ENCODE measurements at places on chromosomes 1 and 21.

- DNase-seq: no peak
These were observed 545.2 kb downstream of the LTN1 start for GRCh38 chr21:28447462-28447861.

GRCh38 chr21:30434033-30434631, 4.1 kb downstream of the KRTAP13-4 start:
- DNase-seq: no peak

DNA sequence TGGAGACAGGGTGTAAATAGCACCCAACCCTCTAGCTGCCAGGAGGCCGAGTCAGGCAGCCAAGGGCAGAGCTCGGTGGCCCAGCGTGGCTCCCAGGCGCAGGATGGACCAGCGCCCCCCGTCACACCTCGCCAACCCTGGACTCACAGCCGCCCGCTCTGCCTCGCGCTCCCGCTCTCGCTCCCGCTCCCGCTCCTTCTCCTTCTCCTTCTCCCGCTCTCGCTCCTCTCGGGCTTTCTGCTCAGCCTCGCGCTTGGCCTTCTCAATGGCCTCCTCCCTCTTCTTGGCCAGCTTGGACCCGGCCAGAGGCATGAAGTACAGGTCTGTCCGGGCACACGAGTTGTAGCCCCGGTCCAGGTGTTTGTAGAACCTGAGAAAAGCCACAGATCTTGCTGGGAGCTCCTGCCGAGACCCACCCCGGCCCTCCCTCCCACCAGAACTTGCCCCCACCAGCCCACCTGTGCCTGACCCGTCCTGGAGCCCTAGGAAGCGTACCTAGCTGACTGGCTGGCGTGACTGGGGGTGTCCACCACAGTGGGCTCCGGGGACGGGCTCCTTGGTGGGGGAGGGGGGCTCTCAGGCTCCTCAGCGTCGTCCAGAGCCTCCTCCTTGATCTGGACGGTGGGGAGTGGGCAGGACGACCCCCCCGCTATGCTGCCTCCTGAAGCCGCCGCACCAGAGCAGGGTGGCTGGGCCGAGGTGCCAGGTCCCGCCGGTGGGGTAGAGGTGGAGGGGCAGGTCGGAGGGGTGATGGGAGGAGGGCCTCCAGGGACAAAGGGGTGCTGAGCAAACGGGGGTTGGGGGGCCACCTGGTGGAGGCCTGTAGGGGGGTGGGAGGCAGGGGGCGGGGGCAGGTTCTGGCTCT, 41.9 kb downstream of the SLC45A1 start:
- no peak for DNase-seq

- no peak for DNase-seq
These were observed 47.1 kb upstream of the ETS2 start for GRCh38 chr21:38758501-38759214.

DNA sequence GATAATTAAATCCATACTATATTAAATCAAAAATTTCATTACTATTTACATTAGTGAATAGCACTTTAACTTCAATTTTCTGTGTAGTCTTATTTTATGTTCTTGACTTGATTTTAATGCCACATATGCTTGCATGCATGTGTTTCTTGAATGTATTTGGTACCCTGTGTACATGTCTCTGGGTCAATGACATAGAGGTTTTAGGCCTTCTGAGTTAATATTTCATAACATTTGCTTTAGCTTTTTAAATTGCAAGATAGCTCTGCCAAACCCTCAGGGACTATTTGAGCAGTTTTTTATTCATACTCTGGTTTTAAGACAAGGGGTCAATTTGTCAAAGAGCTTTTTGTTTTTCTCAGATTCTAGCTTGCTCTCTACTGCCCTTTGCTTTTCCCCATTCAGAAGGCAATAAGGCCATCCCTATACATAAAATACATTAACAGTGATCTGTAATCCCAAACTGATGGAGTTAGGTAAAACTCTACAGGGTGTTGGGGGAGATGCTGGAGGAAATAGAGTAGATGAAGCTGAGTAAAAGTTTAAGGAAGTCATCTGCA, 5.0 kb downstream of the MLLT11 start:
- no peak for DNase-seq

DNA sequence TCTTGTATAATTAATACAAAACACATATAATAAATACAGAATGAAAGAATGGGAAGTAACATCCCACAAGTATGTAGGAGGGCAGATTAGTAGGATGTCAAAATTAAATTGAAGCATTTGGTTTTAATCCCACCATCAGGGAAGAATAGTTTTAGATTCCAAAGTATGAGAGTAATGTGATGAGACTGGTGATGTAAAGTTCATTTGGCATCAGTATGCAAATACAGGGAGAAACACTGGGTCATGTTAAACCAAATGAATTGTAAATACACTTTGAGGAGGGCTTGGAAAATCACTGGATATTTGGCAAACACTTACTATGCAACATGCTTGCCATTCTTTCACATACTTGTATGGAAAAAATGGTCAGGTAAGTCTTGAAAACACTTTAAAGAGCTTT, 358.8 kb downstream of the DPYD start:
- DNase-seq: no peak

- no peak for DNase-seq
These were observed 33.7 kb upstream of the IL6R start for GRCh38 chr1:154371436-154371835.

DNA sequence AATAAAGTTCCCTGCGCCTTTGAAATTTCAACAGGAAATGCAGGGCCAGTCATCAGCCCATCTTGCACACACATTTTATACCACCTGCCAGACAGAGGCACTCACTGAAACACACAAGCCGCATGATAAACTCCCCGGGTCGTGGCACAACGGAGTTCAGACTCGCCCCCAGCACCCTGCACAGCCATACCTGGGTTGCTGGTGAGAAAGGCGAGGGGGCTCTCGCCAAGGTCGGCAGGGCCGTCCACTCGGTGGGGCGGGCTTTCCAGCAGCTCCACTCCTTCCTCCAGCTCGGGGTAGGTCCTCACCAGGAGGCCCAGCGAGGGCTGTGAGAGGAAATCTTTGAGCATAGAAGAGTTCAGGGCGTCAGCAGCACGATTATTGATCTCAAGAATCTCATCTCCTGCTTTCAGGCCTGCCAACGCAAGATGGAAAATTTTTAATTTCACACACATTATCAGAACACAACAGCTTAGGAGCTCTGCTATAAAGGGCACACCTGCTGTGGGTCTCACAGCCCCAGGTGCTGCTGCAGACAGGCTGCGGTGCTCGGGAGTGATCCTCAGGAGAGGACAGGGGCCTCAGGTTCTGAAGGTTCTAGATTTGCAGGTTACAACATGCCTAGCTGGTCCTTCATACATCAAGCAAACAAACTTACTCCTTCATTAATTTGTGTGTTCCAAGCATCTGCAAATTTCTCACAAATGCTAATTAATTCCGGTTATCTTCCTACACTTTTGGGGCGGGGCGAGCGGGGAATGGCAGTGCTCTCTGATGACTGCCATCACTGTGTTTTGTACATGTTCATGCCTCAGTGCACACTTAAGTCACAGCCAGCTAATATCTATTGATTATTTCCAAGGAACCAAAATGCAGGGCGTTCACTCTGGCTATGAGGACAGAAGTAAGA, 144.2 kb upstream of the KRTAP19-8 start:
- no peak for DNase-seq

GRCh38 chr1:33930346-33931110, 66.6 kb downstream of the HMGB4 start:
- no peak for DNase-seq

GRCh38 chr1:78790174-78790573, 140.5 kb downstream of the IFI44 start:
- no peak for DNase-seq

GRCh38 chr21:29256126-29256910, 42.4 kb upstream of the BACH1 start:
- peak; percentile 67 for DNase-seq

DNA sequence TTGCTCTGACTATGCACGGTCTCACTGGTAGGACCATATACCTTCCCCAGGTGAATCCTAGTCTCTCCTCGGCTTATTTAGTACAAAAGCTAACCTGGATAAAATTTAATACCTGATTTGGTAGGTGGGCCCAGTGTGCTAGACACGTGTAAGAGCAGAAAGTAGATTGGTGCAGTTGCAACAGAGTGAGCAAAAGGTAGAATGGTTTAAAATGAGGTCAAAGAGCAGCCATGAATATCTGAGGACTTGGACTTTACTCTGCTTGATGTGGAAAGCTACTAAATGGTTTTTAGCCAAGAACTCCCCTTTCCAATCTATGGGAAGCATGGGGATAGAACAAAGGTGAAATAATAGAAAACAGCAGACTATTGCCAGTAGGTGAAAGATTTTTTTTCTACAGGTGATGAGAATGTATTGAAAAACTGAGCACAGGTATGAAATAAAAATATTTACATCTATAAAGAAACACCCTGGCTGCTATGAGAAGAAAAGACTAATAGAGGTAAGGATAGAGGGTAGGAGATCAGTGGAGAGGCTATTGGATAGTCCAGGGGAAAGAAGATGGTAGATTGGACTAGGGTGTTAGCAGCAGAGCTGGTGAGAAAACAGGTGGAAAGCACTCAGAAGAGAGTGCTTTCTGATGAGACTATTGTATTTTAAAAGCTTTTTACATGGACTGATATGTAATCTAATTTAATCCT, 61.3 kb upstream of the BCL9 start:
- DNase-seq: no peak

- no peak for DNase-seq
These were observed 17.6 kb downstream of the SYNJ1 start for GRCh38 chr21:32710069-32710784.

- DNase-seq: no peak
These were observed 145.8 kb upstream of the SYT6 start for GRCh38 chr1:114299331-114299975.

DNA sequence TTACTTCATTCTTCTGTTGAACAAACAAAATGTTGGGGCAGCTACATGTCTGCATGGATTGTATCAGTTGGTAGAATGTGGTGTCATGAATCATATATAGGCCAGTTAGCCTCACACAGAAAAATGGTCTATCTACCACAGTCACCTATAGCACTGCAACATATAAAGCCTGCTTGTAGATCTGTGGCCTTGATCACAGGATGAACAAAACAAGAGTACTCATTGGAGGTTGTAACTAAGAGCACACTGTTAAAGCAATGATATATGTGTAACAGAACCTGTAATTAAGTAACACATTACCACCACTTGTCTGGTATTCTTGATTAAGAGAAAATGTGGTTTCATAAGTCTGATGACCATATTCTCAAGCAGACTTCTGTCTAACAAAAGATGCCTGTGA, 167.3 kb upstream of the SGIP1 start:
- DNase-seq: no peak

GRCh38 chr1:116360429-116361173, 12.4 kb upstream of the ATP1A1 start:
- DNase-seq: no peak

- no peak for DNase-seq
These were observed 11.2 kb downstream of the CLEC20A start for GRCh38 chr1:178485541-178485981.

DNA sequence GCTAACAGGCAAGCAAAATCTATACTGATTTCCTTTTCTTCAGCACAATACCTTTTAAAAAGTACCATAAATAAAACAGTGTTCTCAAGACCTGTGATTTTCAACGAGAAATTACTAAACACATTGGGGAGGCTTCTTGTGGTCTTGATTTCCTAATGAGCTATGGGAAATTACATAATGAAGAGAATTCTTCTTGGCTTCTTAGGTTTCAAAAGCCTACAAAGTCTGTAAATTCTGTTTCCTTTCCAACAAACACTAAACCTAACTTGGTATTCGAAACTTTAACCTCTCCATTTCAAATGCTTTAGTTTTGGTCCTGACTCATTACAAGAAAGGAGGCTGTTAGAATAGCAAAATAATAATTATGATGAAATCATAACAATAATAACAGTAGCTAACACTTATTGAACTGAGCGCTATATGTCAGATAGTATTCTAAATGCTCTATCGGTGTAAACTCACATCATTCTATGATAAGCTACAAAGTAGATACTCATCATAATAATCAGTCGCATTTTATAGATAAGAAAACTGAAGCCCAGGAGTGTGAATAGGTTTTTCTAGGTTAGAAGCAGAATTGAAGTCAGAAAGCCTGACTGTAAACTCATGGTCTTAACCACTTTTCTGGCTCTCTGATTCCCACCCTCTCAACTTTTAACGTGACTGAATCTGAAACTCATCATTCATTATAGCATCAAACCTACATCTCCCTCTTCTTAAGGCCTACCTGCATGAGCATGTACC, 486.7 kb downstream of the SMYD3 start:
- no peak for DNase-seq

DNA sequence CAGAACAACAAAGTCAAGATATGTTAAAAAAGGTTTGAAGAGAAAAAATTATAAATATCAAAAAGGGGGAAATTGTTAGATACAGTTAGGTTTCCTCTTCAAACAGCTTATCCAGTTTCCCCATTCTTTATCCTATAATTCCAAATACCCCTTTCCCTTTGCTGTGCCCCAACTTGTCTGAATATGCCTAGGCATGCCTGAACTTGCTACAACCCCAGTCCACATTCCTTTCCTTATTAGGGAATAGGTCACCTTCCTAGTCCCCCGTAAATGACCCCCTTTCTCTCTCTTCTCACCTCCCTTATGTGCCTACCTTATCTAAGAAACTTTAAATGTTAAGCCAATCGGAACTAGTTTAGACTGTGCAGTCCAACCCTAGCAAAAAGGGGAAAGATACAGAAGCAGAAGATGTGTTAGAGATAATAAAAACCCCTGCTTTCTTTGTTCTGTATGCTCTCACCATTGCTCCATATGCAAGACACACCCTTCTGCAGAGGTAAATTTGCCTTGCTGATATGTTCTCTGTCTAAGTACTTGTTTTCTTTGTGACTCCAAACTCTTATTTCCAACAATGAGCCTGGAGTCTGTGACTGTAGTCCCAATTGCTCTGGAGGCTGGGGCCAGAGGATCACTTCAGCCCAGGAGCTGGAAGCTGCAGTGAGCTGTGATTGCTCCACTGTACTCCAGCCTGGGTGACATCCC, 810.1 kb downstream of the PLA2G4A start:
- no peak for DNase-seq

GRCh38 chr1:204102029-204102611, 29.2 kb downstream of the SOX13 start:
- DNase-seq: no peak

DNA sequence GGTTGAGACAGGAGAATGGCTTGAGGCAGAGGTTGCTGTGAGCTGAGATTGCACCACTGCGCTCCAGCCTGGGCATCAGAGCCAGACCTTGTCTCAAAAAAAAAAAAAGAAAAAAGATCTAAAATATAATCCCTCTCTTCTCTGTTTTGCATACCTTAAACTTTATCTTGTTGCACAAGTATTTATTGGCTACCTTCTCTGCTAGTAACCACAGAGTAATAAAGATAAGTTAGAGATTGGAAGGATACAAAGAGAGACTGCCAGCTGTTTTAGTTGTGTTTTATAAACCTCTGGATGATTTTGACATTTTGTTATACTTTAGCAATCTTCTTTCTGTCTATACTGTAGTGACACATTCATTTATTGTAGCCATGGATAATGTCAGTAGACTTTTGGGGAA, 27.7 kb downstream of the AGO3 start:
- DNase-seq: no peak

DNA sequence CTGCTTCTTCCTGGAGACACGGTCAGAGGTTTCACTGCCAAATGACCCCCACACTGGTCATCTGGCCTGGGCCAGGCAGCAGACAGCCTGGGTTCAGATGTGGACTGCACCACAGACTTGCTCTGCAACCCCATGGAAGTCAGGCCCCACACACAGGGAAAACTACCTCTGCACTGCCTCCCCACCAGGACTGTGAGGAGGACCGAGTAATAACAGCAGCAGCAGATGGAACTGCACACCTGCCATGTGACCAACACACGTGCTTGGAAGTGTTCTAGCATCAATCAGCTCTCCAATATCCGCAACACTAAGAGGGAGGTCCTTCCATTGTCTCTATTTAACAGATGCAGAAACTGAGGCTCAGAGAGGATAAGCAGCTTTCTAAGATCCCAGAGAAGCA, 51.4 kb downstream of the SLC9A1 start:
- DNase-seq: no peak
